Uterus (tissue), 4 donors: ENCODE measurements at places on chromosomes 7 and 10. TPM values are rescaled to one million over a fixed set of nuclear protein-coding genes. Genes with fewer than 3 reads are reported as not detected.

GRCh38 chr7:133733401-133733800 lies 393.7 kb upstream of the LRGUK start:
- DNase-seq: no peak

DNA sequence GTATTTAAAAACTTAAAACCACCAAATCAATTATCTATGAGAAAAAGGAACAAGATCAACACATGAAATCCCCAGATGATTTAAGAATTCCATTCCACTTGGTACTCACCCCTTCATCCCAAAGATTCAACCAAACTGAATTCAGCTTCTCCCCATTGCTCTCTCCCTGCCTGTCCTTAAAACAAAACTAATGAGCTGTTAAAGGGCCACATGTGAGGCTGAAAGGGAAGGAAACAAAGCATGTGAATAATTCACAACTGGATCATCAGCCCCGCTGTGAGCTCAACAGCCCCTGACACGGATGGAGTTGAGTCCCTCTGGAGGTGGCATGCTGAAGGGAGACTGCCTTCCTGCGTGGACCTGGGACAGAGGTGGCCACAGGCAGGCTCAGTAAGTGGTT lies 32.9 kb downstream of the VOPP1 start:
- no peak for DNase-seq

CNNM2 gene
- total RNA-seq: 5.3 TPM

DNA sequence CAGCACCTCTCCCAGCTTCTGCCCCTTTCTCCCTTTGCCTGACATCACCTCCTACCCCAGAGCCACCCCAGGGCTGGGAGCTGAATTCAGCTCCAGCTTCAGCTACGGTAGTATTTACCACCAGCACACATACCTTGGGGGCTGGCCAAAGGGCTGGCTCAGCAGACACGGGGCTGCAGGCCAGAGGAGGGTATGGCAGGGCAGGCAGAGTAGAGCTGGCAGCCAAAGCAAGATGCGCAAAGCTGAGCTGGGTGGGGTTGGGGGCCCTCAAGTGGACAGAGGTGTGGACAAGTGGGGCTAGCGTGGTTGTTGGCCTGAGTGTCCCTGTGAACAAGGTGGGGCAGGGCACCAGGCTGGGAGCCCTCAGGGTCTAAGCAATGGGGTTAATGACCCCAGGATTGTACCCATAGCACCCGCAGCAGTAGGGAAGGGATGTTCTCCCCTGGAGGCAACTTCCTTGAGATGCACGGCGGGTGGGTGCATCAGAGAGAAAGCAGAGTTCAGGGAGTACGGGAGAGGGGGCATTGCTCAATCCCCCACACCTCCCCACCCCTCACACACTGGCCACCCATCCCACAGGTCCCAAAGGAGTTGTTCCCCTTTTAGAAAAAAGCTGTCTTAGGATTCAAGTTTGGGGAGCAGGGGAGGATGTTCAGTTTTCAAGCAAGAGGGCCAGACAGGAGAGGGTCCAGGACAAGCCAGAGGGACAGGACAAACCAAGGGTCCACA lies 8.0 kb downstream of the VSIR start:
- peak; percentile 48 for DNase-seq
